Kidney epithelial cell (primary cell): ENCODE measurements at places on chromosomes 1 and 21. TPM values are rescaled to one million over a fixed set of nuclear protein-coding genes. Genes with fewer than 3 reads are reported as not detected.

Gene IGSF3
- total RNA-seq, result 34.8 and 39.0 TPM in 2 replicates

GRCh38 chr1:182962554-182963115, 9.7 kb upstream of the SHCBP1L start:
- DNase-seq, result peak; percentile 63

GRCh38 chr1:11857164-11857851, 1.4 kb downstream of the NPPB start:
- no peak for DNase-seq

Gene CFHR3
- total RNA-seq, result not detected in 2 replicates

DNA sequence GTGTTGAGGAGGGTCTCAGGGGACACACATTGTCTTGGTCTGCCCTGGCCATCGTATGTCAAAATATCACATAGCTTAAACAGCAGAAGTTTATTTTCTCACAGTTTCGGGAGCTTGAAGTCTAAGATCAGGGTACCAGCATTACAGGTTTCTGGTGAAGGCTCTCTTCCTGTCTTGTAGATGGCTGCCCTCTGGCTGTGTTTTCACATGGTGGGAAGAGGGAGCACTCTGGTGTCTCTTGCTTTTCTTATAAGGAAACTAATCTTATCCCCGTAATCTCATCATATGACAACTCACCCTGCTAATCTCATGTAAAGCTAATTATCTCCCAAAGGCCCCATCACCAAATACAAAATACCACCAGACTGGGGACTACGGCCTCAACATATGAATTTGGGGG, 246.9 kb upstream of the ST6GALNAC5 start:
- no peak for DNase-seq

- DNase-seq, result no peak
Measured at GRCh38 chr1:32818804-32819541, 1.5 kb downstream of the S100PBP start.

GRCh38 chr21:37427221-37427620, 60.6 kb downstream of the DYRK1A start:
- DNase-seq, result no peak

DNA sequence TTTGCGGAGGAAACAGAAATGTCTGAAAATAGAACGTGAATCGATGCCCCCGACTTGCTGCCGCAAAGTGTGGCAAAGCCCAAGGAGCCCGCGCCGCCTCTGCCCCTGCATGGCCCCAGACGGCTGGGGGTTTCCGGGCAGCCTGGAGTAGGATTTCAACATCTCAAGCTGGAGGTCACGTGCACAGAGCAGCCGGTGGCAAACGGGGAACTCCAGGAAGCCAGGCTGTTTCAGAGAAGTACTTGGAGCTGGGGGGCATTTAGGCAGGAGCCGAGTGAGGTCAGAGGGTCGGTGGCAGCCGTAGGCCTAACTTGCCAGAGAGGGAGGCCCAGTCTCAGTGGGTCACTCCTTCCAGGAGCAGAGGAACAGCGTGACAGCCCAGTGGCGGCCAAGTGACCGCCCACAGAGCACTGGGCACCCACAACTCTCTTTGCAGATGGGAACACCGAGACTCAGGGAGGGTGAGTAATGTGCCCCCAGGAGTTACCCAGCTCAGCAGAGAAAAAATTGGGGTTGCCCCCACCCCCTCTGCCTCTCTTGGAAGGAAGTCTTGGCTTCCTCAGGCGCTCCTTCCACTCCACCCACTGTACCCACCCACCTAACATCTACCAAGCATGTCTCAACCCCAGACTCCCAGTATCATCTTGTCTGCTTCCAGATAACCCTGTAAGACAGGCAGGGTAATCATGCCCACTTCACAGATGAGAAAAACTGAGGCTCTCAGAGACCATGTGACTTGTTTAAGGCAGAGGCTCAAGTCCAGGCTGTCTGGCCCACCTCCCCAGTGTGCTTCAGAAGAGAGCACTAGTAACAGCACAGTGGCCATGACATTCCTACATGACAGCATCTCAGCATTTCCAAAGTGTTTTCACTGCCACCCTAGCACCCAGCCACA, 179.4 kb downstream of the HIVEP3 start:
- DNase-seq, result peak; percentile 66

DNA sequence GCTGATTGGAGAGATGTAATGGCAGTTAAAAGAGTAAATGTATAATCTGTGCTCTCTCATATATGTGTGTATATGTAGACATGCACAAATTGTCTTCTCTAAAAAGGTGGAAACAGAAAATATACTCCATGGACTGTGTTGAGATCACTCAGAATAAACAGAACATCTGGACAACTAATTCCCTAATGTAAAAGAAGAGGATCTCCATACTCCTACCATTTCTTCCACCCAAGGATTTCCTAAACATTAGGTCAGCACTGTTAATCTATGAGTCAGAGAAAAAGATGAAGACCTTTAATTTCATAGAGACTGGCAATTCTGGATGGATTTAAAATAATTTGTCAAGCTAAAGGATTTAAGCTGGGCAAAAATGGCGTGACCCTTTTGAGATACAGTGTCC, 80.1 kb downstream of the ESRRG start:
- no peak for DNase-seq

Gene EDN2
- 0.96 TPM in 1 of 2 replicates, not detected in the other for total RNA-seq

DNA sequence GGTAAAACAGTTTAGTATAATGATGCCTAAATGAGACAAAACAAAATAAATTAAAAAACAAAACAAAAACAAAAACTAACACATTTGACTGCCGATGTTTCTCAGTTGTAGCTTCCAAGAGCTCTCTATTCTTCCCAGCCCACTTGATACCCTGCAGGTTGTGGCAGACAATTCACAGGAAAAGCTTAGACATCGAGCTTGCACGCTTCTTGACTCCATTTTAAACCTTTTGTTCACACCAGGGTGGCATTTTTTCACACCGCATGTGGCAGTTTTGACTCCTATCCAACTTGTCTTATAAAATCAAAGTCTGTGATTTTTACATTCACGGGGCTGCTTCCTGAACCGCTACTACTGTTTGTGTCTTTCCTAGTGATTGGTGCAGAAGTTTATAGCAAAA, 575.9 kb downstream of the USP25 start:
- DNase-seq, result no peak

Gene MCOLN3
- total RNA-seq, result 11.6 and 13.6 TPM in 2 replicates

Gene MYBPH
- total RNA-seq, result not detected in 2 replicates

GRCh38 chr1:223249854-223250631, 107.0 kb upstream of the TLR5 start:
- no peak for DNase-seq

Gene IQGAP3
- total RNA-seq, result 8.0 and 9.4 TPM in 2 replicates

GRCh38 chr1:231407547-231408396, 14.3 kb downstream of the EGLN1 start:
- no peak for DNase-seq

Gene VCAM1
- 55.5 and 63.8 TPM in 2 replicates for total RNA-seq

Gene ANGPTL3
- total RNA-seq, result not detected in 2 replicates

DNA sequence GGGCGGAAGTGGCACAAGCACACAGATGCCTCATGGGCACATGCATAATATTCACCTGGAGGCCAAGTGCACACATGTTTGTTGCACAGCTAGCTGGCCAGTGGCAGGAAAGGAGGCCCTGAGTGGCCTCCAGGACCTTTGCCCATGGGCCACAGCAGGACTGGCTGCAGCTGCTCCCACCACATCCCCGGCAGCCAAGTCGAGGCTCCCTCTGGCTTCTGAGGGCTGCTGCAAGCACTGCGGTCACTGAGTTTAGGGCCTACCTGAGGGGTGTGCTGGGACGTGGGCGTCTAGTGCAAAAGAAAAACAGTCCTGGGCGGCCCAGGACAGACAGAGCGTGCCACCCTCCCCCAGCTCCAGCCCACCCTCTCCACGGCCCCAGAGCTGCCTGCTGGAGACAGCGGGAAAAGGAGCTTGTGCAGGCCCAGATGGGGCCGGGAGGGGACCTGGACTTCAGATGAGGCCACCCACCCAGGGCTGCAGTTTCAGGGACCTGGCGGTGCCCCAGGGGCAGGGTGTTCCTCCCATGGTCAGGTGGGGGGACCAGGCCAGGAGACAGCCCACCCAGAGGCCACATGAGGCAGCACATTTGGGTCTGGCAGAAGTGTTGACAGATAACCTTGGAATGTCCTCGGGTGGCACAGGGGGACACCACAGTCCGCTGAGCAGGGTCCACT, 265.9 kb upstream of the VAMP3 start:
- DNase-seq, result no peak
